ENCODE measurements at places on chromosomes 2 and 18.

- DNase-seq, result no peak
Measured at GRCh38 chr2:204251998-204252376, 293.3 kb upstream of the PARD3B start.

GRCh38 chr2:105645031-105645937 lies 99.4 kb upstream of the NCK2 start:
- DNase-seq, result no peak

- DNase-seq, result no peak
Measured at GRCh38 chr18:8215741-8216140, 393.5 kb upstream of the RAB12 start.

- DNase-seq, result no peak
Measured at GRCh38 chr2:44211183-44211582, 42.5 kb downstream of the PPM1B start.

- DNase-seq, result no peak
Measured at GRCh38 chr2:27723372-27724144, 48.0 kb upstream of the MRPL33 start.

GRCh38 chr2:98508709-98509066 lies 64.0 kb downstream of the INPP4A start:
- DNase-seq, result no peak

DNA sequence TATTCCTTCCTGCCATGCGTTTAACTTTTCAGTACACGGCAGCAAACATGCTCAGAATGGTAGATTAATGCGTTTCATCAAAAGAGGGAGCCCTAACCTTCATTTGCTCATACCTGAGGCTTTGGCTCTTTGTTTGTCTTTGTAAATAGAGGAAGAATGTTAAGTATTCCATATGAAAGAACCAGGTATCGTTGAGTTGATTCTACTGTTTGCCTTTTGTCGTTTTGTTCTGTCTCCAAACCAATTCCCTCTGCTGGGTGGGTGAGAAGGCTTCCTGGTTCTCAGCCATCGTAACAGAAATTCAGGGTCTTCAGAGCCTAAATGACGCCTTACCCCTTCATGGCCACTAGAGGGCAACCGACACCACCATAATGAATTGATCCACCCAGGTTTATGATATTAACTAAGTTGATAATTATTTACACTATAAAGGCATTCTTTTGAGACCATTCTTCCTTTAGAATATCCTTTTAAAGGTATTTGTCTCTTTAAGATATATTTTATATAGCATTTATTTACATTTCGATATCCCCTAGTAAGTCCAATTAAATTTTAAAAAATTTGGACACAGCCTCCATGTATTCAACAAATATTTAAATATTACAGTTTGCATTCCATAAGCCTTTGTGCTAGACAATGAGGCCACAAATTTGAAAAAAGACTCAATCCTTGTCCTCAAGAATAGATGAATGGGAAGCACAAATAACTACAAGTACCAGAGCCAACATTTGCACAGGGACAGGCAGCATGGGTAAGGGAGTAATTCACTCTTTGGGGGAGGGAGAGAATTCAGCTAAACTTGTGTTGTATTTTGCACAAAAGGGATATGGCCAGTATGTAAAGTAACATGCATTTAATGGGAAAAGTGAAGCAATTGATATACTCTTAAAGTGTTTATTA lies 48.1 kb downstream of the TIMM21 start:
- DNase-seq, result no peak

DNA sequence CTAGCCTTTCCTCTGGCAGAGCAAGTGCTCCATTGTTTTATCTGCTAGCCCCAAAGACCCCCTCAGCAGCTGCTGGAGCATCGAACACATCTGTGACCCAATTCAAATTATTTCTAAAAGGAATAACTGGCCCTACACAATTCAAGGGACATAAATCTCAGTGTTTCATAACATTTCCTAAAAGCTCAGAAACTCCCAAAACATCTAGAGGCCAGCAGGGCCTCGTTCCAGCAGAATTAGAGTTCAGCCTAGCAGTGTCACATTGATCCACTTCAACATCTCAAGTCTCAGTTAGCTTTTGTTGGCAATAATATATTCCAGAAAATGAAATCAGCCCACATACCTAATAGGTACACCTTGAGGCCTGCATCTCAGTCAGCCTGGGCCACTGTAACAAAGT lies 179.1 kb downstream of the ETAA1 start:
- DNase-seq, result no peak

- DNase-seq, result no peak
Measured at GRCh38 chr2:1542971-1543370, 129.7 kb downstream of the TPO start.

- no peak for DNase-seq
Measured at GRCh38 chr2:42978887-42979415, 186.6 kb upstream of the HAAO start.

GRCh38 chr2:234026693-234027254 lies 23.7 kb upstream of the SPP2 start:
- DNase-seq, result no peak

GRCh38 chr18:42105394-42105793 lies 150.4 kb downstream of the PIK3C3 start:
- DNase-seq, result no peak

- no peak for DNase-seq
Measured at GRCh38 chr2:120132691-120133090, 90.5 kb downstream of the TMEM185B start.

- DNase-seq, result no peak
Measured at GRCh38 chr2:152627351-152627957, 89.8 kb downstream of the PRPF40A start.

- no peak for DNase-seq
Measured at GRCh38 chr18:9108911-9109310, 6.4 kb downstream of the NDUFV2 start.

- DNase-seq, result no peak
Measured at GRCh38 chr2:106706283-106706682, 179.7 kb downstream of the ST6GAL2 start.

GRCh38 chr2:34419856-34420255 lies 820.8 kb upstream of the FAM98A start:
- DNase-seq, result no peak

- no peak for DNase-seq
Measured at GRCh38 chr18:45386041-45386655, 229.1 kb upstream of the SLC14A2 start.

DNA sequence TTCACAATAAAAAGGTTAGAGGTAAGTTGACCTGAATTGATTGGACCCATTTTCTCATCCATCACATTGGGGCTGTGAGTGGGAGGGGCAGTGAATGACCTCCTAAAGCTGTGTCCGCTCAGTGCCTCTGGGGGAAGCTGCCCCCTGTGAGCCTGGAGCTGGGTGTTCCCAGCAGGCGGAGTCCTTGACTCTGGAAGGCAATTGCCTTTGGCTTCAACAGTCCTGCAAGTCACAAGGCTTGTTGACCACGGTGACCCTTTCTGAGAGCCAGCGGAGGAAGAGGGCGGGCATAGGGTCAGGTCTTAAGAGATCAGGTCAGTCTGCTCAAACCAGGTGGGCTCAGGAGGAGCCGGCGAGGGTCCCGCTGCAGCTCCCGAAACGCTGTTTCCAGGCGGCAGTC lies 1.1 kb upstream of the CIDEA start:
- no peak for DNase-seq

- DNase-seq, result no peak
Measured at GRCh38 chr18:67846422-67847098, 330.0 kb upstream of the DSEL start.

DNA sequence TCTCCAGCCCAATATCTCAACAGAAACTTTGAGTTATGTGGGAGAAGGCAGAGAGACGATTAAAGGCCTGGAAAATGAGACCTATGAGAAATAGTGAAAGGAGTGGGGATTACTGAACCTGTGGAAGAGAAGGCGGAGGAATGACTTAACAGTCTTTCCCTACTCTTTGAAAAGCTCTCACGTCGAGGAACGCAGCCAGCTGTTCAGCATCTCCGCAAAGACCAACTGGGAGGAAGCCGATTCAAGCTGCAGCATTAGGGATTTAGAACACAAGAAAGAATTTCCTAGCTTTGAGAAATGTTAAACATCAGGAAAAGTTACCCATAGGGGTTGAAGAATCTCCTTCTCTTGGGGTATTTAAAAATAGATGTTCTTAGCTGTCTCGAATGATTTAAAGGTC lies 233.2 kb upstream of the PARD3B start:
- DNase-seq, result no peak

- no peak for DNase-seq
Measured at GRCh38 chr2:111159641-111160040, 38.9 kb downstream of the BCL2L11 start.

GRCh38 chr2:197152451-197153228 lies 157.9 kb downstream of the ANKRD44 start:
- DNase-seq, result no peak

DNA sequence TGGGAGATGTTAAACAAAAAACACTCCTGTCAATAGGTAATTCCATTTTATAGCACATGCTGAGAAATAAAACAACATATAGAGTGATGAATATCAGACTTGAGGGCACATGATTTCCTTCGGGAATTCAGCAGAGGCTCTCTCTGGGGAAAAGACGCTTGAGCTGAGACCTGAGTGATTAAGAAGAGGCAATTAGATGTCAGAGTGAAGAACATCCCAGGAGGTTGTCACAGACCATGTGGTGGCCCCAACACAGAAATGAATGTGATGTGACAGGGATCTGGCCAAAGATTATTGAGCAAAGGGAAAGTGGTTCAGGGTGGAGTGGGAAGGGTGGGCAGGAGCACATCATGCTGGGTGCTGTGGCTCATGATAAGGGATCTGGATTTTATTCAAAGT lies 254.7 kb downstream of the RAD51AP2 start:
- DNase-seq, result no peak

GRCh38 chr2:4980995-4981394 lies 711.2 kb upstream of the SOX11 start:
- no peak for DNase-seq

DNA sequence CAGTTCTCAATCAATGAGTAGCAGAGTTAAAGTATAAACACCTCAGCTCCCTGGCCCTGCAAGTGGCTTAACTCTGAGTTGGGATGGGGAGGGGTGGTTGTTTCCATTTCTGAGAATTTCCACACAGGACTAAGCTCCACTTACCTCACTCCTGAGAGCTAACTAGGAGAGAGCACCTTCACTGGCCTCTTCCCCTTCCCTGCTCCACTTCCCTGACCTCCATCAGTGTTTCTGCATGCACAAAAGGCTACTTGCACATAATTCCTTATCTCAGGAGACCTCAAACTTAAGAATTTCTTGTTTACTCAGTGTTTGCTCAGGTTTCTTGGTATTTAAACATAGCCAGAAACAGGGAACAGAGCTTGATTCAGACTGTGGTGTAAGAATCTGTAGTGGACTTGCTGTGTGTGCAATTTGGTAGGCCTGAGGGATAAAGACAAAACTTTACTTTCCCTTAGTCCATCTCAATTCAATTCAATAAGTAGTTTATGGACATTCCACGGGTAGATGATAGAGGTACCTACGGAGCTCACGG lies 97.2 kb downstream of the PID1 start:
- no peak for DNase-seq

GRCh38 chr2:177074099-177074710 lies 138.4 kb upstream of the HNRNPA3 start:
- no peak for DNase-seq

DNA sequence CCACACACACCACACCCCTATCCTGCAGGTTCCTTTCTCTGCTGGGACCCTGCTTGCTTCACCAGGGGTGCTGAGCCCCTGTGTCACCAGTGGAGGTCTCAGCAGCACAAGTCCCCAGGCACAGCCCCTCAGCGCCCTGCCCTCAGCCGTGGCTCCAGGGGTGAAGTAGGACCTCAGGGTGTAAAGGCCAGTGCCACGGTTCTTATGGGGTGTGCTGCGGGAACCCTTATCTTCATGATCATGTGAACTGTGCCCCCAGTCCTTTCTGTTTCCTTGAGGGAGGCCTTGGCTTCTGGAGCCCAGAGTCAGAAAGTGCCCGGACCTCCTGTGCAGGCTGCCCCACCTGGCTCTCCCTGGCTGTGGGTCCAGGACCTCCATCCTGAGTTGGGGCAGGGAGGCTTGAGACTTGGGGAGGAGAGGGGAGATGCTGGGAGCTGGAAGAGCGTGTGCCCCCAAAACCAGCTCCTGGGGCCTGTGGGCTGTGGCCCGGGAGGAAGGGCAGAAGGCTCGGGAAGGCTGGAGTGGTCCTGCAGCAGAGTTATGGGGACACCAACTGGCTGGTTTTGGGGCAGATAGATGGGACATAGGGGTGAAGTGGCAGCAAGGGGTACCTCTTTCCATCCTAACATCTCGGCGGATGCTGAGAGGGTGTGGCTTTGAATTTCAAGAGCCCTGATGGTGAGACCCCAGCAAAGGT lies 20.2 kb upstream of the KLF11 start:
- DNase-seq, result no peak

GRCh38 chr2:217775920-217776503 lies 226.8 kb downstream of the TNS1 start:
- DNase-seq, result no peak

DNA sequence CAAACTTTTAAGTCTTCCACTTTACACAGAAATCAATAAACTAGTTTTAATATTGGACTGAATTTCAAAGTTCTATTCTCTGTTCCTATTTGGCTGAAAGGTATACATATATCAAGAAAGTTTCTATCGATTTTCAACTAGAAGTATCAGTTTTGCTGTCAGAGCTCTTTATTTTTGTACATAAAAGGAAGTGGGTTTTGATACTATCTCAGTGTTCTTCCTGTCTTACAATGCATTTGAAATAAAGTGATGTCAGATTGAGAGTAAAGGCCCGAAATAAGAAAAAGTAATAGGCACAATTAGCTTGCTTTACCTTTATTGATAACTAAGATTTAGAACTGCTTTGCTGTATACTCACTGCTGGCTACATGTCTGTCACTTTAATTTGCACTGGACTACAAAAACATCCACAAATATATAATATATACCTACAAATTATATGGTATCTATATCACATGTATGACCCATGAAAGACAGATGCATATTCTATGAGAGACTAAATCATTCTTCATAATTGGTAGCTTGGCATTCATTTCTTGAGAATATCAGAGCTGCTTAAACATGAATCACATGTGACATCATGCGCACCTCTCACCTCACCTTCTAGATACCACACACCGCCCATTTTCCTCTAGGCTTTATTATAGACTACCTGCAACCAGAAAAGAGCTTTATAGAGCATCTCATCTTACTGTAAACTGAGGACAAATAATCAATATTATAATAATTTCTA lies 83.6 kb downstream of the ASXL2 start:
- no peak for DNase-seq

GRCh38 chr2:3610415-3610814 lies 15.5 kb downstream of the COLEC11 start:
- no peak for DNase-seq

Measured in esophagus squamous epithelium (tissue), 5 donors.